ENCODE measurements at places on chromosomes 2 and 18.

- peak; percentile 35 for DNase-seq
Measured at GRCh38 chr2:58762176-58762781, 521.2 kb upstream of the FANCL start.

GRCh38 chr2:197869501-197870111 lies 65.2 kb downstream of the PLCL1 start:
- no peak for DNase-seq

GRCh38 chr2:143397884-143398614 lies 268.8 kb downstream of the ARHGAP15 start:
- peak; percentile 58 for DNase-seq

GRCh38 chr2:189581354-189582139 lies 961 bp upstream of the SLC40A1 start:
- no peak for DNase-seq

GRCh38 chr2:76448956-76449355 lies 738.2 kb upstream of the GCFC2 start:
- no peak for DNase-seq

GRCh38 chr2:69453475-69454129 lies 16.4 kb upstream of the NFU1 start:
- DNase-seq, result no peak

DNA sequence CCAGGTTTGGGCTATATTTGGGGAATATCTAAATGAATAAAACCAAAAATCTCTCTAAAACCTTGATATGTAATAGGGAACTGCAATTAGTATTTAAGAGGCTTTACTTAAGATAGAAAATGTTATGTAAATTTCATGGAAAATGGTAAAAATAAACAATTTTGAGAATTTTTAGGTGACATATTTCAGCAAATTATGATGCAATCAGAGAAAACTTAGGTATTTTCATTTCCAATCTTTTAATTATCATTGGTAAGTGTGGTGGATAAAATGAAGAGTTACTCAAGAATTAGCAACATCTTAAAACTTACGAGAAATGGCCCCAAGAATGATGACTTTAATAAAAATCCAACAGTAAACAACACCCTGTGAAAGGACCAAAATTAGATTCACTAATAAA lies 571.4 kb downstream of the ERBB4 start:
- no peak for DNase-seq

DNA sequence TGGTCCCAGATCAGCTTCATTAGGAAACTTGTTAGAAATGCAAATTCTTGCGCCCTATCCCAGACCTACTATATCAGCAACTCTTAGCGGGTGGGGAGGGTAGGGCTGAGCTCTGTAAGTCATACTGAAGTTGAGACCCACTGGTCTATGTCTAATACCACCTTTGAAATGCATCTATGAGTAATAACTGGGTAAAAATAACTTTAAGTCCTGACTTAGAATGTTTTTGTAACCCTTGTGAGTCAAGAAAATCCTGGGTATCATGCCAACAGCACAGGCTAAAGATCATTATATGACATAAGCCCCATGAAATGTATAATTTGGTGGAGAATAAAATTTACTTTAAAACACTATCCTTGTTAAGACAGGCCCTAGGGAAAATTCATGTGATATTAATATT lies 41.4 kb downstream of the PRKD3 start:
- DNase-seq, result peak; percentile 91
